ENCODE measurements at places on chromosomes 12 and 14.

- DNase-seq: no peak
Measured at GRCh38 chr14:67166450-67166853, 22.8 kb upstream of the GARIN2 start.

GRCh38 chr14:81007131-81007530 lies 51.7 kb downstream of the TSHR start:
- DNase-seq: no peak

DNA sequence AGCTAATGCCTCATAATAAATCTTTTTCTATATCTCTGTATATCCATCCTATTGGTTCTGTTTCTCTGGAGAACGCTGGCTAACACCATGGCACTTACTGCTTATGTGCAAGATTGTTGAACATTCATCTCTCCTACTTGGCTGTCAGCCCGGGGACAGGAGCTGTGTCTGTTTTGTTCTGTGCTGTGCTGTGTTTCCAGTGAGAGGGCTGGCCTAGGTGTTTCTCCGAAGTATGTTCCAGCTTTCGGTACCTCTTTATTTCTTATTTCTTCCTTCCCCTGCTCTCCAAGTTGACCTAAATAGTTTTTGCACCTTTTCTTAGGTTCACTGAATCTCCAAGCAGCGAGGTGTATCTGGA lies 18.8 kb upstream of the NR4A1 start:
- DNase-seq: no peak

GRCh38 chr12:8823565-8824300 lies 1.3 kb downstream of the A2ML1 start:
- DNase-seq: no peak

- no peak for DNase-seq
Measured at GRCh38 chr14:42927313-42927712, 1320.6 kb downstream of the LRFN5 start.

DNA sequence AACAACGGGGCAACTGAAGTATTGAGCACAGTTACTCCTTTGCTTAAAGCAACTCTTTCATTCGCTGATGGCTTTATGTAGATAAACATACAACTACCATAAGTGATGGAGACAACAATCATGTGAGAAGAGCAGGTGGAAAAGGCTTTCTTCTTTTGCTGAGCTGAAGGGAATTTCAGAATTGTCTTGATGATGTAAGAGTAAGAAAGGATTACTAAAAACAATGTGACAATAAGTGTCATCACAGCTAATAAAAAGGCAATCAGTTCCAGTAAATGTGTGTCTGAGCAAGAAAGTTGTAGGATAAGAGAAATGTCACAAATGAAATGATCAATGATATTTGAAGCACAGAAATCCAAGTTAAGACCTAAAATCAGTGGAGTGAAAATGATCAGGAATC lies 647 bp downstream of the OR6C70 start:
- DNase-seq: no peak

GRCh38 chr12:105451211-105451610 lies 120.7 kb downstream of the C12orf75 start:
- DNase-seq: no peak

- no peak for DNase-seq
Measured at GRCh38 chr14:32319368-32320049, 9.6 kb upstream of the AKAP6 start.

DNA sequence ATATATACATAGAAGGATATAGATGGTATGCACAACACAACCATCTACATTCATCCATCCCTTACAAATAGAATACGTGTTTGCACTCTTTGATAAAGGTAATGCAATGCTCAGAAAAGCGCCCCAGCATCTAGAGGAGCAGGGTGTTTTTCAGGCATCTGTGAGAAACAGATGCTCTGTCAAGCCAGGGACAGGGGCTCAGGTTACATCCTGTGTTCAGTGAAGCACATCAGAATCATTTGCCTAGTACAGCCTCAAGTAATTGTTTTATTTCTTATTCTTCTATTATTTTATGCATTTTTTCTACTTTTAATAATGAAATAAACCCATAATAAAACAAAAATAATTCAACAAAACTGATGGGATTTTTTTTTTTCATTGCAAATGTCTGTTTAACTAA lies 50.5 kb upstream of the HIF1A start:
- no peak for DNase-seq

- no peak for DNase-seq
Measured at GRCh38 chr14:103108749-103109207, 14.3 kb downstream of the EXOC3L4 start.

GRCh38 chr14:100471441-100472093 lies 115.7 kb downstream of the BEGAIN start:
- DNase-seq: no peak

All from stimulated activated CD8-positive, alpha-beta memory T cell treated with anti-CD3 and anti-CD28 coated beads, Interleukin-4, amount 100 ng/mL, for 4 hours (primary cell).